ENCODE measurements at places on chromosomes 5 and 9. TPM values are rescaled to one million over a fixed set of nuclear protein-coding genes. Genes with fewer than 3 reads are reported as not detected.

PCDHGA12 gene
- 0.52 TPM for polyA plus RNA-seq

PCDHB14 gene
- polyA plus RNA-seq, result 11.8 TPM

CATSPER3 gene
- 1.6 TPM for polyA plus RNA-seq

ANXA2R gene
- 0.46 TPM for polyA plus RNA-seq

GDF9 gene
- 1.8 TPM for polyA plus RNA-seq

SLC6A7 gene
- polyA plus RNA-seq, result not detected

DDX4 gene
- 0.34 TPM for polyA plus RNA-seq

VCAN gene
- polyA plus RNA-seq, result 273 TPM

MLLT3 gene
- 51.5 TPM for polyA plus RNA-seq

CSF2 gene
- not detected for polyA plus RNA-seq

ACTL7A gene
- not detected for polyA plus RNA-seq

GARNL3 gene
- polyA plus RNA-seq, result 24.8 TPM

TMEM215 gene
- not detected for polyA plus RNA-seq

MEIKIN gene
- polyA plus RNA-seq, result not detected

ENTPD2 gene
- polyA plus RNA-seq, result not detected

CAMK4 gene
- 1.7 TPM for polyA plus RNA-seq

SLC6A19 gene
- polyA plus RNA-seq, result 0.32 TPM

MSMP gene
- polyA plus RNA-seq, result not detected

CTXN3 gene
- polyA plus RNA-seq, result not detected

KCNIP1 gene
- not detected for polyA plus RNA-seq

FAM13B gene
- 15.8 TPM for polyA plus RNA-seq

FBXW2 gene
- 36.5 TPM for polyA plus RNA-seq

PRDM9 gene
- not detected for polyA plus RNA-seq

KIF4B gene
- polyA plus RNA-seq, result 0.05 TPM

TAF11L5 gene
- not detected for polyA plus RNA-seq

DAP gene
- polyA plus RNA-seq, result 91.6 TPM

FOXD4 gene
- polyA plus RNA-seq, result not detected

CPLANE1 gene
- 7.3 TPM for polyA plus RNA-seq

PFN3 gene
- not detected for polyA plus RNA-seq

BTNL8 gene
- polyA plus RNA-seq, result not detected

FOXD4L3 gene
- polyA plus RNA-seq, result not detected

MYORG gene
- polyA plus RNA-seq, result 1.1 TPM

PTPRD gene
- polyA plus RNA-seq, result 42.8 TPM

ARRDC3 gene
- 56.8 TPM for polyA plus RNA-seq

ISL1 gene
- polyA plus RNA-seq, result 8.5 TPM

WNT8A gene
- polyA plus RNA-seq, result not detected

DIAPH1 gene
- polyA plus RNA-seq, result 31.0 TPM

GFI1B gene
- not detected for polyA plus RNA-seq

BRINP1 gene
- 4.5 TPM for polyA plus RNA-seq

GABRG2 gene
- polyA plus RNA-seq, result 1.3 TPM

IL3 gene
- polyA plus RNA-seq, result not detected

ZNF618 gene
- polyA plus RNA-seq, result 22.0 TPM

PCDHA8 gene
- 0.44 TPM for polyA plus RNA-seq

RNF183 gene
- 0.49 TPM for polyA plus RNA-seq

GFRA3 gene
- polyA plus RNA-seq, result 0.51 TPM

GRXCR2 gene
- polyA plus RNA-seq, result not detected

PRUNE2 gene
- polyA plus RNA-seq, result 12.7 TPM

TLR4 gene
- 0.56 TPM for polyA plus RNA-seq

NFIL3 gene
- 57.5 TPM for polyA plus RNA-seq

PCDHGA11 gene
- polyA plus RNA-seq, result 0.64 TPM

KCNT1 gene
- polyA plus RNA-seq, result 0.20 TPM

CKS2 gene
- 347 TPM for polyA plus RNA-seq

CTSV gene
- polyA plus RNA-seq, result 60.9 TPM

SPAG8 gene
- polyA plus RNA-seq, result 4.2 TPM

SH2D3C gene
- 9.4 TPM for polyA plus RNA-seq

PLCXD3 gene
- polyA plus RNA-seq, result 7.9 TPM

ZNF189 gene
- polyA plus RNA-seq, result 5.8 TPM

Data from cardiac muscle cell (in vitro differentiated cells and primary cell).